ENCODE measurements at places on chromosomes 16 and 17.

GRCh38 chr17:12421646-12422306 is 243.9 kb upstream of the MYOCD start:
- DNase-seq: no peak

DNA sequence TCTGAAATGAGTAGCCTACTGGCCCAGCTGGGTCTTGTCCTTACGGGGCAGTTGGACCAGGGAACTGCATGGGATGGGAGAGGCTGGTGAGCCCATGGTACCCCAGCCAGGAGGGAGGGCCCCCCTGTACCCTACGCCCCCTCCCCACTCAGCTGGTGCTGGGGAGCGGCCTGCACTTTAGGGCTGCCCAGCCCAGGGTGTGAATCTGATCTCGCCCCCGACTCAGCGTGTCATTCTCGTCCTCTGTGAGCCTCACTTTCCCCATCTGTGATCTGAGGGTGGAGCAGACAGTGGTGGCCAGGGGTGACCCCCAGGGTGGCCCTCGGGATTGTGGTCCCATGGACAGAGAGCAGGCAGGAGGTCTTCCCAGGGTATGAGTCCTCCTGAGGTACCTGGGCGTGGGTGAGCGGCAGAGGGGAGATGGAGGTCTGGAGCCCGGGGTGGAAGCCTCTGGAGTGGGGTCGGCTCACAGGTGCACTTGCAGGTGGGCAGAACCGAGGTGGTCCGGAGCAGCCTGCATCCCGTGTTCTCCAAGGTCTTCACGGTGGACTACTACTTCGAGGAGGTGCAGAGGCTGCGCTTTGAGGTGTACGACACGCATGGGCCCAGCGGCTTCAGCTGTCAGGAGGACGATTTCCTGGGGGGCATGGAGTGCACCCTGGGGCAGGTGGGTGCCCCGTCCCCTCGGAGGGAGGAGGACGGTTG is 1.6 kb downstream of the CPNE7 start:
- no peak for DNase-seq

DNA sequence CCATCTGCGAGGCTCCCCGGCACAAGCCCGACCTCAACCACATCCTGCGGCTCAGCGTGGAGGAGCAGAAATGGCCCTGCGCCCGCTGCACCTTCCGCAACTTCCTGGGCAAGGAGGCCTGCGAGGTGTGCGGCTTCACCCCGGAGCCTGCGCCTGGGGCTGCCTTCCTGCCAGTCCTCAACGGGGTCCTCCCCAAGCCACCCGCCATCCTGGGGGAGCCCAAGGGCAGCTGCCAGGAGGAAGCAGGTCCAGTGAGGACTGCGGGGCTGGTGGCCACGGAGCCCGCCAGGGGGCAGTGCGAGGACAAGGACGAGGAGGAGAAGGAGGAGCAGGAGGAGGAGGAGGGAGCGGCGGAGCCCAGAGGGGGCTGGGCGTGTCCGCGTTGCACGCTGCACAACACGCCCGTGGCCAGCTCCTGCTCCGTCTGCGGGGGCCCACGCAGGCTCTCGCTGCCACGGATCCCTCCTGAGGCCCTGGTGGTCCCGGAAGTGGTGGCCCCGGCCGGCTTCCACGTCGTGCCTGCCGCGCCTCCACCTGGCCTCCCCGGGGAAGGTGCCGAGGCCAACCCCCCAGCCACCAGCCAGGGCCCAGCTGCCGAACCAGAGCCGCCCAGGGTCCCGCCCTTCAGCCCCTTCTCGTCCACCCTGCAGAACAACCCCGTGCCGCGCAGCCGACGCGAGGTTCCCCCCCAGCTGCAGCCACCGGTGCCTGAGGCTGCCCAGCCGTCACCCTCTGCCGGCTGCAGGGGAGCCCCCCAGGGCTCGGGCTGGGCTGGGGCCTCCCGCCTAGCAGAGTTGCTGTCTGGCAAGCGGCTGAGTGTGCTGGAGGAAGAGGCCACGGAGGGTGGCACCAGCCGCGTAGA is 13.1 kb upstream of the PRR35 start:
- no peak for DNase-seq

DNA sequence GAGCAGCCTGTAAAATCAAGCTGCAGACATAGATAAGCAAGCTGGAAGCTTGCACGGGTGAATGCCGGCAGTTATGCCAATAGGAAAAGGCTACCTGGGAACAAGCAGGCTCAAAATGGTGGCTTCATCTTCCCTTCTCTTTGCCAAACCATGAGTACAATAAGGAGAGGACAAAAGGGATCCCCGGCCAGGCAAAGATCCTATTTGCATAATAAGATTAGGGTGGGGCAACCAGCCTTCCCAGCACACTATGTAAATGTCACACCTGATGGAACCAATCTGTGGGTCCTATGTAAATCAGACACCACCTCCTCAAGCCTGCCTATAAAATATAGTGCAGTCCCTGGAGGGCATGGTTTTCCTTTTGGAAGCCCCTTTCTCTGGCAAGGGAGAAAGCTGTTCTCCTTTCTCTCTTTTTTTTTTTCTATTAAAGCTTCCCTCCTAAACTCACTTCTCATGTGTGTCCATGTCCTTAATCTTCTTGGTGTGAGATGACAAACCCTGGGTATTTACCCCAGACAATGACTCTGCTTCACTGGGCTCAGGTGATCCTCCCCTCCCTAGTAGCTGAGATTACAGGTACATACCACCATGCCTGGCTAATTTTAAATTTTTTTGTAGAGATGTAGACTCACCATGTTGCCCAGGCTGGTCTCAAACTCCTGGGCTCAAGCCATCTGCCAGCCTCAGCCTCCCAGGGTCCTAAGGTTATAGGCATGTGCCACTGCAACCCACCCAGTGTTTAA is 44.2 kb downstream of the PSMD12 start:
- DNase-seq: no peak

DNA sequence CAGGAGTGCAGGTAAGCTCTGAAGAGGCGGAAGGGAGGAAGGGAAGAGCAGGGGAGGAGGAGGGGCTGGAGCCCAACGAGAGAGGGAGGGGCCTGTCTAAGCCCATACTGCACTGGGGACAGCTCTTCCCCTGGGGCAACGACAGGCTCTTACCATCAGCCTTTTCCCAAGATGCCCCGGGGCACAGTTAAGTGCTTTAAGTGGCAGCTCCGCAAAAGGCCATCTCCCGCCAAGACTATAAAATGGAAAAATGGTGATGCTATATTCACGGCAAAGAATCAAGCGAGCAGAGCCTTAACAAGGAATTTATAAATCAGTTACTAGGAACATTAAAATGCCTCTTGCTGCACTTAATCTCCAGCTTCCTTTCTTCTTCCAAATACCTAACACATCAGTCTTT is 110.2 kb upstream of the NLRP1 start:
- no peak for DNase-seq

- no peak for DNase-seq
These were observed 47.5 kb downstream of the RNF213 start for GRCh38 chr17:80307994-80308691.

DNA sequence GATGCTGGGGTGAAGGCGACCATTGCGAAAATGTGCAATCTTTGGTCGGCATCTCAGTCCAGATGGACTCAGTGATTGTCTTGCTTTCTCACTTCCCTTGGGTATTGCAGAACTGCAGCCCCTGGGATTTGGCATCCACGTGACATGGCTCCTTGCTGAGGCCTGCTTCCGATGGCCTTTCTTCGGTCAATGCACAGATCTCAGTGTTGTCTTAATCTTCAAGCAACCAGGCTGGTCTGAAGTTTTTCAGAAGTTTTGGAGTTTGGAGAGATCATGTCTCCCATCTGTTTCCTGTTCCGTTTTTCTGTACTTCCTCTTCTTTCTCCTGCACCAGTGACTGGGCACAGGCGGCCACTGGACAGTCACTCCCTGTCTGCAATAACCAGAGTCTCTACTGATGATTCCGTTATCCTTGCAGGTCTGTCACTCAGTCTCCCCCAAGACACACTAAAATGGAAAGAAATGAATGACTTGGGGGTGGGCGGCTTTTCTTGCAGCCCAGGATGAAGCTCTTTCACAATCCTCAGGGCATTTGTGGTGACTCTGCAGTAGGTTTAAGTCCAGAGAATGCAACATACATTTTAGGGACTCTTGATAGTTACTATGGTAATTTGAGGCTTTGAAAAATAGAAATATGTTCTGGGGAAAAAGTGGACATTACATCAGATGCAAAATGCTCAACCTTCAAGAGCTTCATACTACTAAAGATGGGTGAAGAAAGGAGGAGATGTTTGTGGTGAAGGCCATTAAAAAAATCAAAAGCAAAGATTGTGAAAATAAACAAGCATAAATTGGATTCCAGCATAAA is 106.3 kb upstream of the ZFHX3 start:
- DNase-seq: no peak

GRCh38 chr16:21033264-21033663 is 117.4 kb downstream of the DNAH3 start:
- no peak for DNase-seq

GRCh38 chr16:49674351-49674851 is 181.5 kb downstream of the ZNF423 start:
- DNase-seq: no peak

All from fibroblast of skin of left quadriceps (primary cell).